ENCODE measurements at places on chromosomes 3 and 15.

GRCh38 chr3:72100080-72100511 lies 315.1 kb upstream of the PROK2 start:
- no peak for DNase-seq

- DNase-seq: no peak
Measured at GRCh38 chr3:146473726-146474125, 4.4 kb upstream of the PLSCR2 start.

GRCh38 chr15:80957556-80957955 lies 32.1 kb downstream of the MESD start:
- no peak for DNase-seq

DNA sequence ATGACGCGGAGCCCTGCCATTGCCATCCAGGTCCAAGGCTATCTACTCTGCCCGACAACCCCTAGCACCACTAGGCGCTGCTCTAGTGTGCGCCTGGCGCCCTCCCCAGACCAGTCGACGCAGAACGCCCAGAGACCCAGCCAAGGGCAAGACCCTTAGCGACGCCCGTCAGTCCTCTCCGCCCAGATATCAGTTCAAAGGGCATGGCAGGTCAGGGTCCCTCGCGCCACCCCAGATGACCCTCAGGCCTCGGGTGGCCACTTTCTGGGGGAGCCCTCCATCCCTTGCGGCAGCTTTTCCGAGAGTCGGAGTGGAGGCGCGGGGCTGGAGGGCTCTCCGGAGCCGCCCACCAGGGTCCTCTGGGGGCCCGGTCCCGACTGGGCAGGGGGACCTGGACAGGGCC lies 371 bp upstream of the CLSTN2 start:
- peak; percentile 26 for DNase-seq

GRCh38 chr3:147384210-147385058 lies 21.9 kb downstream of the ZIC4 start:
- no peak for DNase-seq

DNA sequence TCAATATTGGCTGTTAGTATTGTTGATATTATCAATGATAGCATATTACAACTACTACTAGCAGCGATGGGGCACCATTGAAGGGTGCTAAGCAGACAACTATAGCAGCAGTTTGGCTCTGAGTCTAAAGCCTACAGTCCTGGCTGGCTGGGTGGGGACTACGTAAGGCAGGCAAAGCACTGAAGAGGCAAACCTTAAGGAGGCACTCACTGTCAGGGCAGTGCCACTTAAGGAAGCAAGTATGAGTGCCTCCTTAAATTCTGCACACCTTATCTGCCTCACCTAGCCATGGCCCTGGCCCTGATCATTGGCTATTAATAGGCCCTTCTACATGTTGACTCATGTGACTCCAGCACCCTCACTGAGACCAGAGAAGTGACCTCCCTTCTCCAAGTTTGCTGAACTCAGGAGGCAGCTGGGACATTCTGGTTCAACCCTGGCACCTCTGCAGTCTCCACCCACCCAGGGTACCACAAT lies 20.6 kb downstream of the CDCP1 start:
- DNase-seq: no peak

- DNase-seq: no peak
Measured at GRCh38 chr15:57656434-57656833, 50.1 kb upstream of the POLR2M start.

- peak; percentile 11 for DNase-seq
Measured at GRCh38 chr3:33915796-33916546, 117.5 kb downstream of the PDCD6IP start.

DNA sequence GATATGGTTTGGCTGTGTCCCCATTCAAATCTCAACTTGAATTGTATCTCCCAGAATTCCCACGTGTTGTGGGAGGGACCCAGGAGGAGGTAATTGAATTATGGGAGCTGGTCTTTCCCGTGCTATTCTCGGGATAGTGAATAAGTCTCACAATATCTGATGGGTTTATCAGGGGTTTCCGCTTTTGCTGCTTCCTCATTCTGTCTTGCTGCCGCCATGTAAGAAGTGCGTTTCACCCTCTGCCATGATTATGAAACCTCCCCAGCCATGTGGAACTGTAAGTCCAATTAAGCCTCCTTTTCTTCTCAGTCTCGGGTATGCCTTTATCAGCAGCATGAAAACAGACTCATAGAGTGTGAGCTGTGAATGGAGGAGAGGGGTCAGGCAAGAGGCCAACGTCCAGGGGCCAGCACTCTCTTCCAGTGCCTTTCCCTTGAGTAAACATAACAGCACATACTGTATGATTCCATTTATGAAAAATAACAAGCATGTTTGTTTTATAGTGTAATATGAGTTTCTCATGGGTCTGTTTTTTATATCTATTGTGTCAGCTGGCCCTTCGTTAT lies 16.3 kb upstream of the LCTL start:
- DNase-seq: no peak

DNA sequence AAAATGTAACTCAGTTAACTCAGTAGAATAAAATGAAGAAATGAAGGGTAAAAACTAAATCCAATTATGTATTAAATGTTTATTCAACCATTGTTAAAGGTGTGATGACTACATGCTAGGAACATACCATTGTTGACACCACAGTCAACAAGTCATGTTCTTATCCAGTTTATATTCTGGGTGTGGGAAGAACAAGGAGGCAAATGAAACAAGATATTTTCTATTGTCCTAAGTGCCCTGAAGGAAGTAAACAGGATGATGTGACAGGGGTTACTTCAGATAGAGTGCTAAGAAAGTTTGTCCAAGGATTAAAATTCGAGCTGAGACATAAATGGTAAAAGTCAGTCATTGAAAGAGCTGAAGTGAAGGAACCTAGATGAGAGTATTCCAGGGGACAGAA lies 13.1 kb downstream of the AP3S2 start:
- DNase-seq: no peak

GRCh38 chr15:41154412-41154811 lies 38.3 kb upstream of the INO80 start:
- DNase-seq: no peak

Measured in activated CD4-positive, alpha-beta T cell treated with anti-CD3 and anti-CD28 coated beads, Interleukin-2, Interleukin-6, amounts not matched to agents 100 ng/mL and 50 ng/mL, durations not matched to agents 16 hours and 8 hours (primary cell).